ENCODE measurements at places on chromosomes 12 and 14.

GRCh38 chr12:114750917-114751316 lies 66.9 kb upstream of the TBX3 start:
- DNase-seq, result no peak

DNA sequence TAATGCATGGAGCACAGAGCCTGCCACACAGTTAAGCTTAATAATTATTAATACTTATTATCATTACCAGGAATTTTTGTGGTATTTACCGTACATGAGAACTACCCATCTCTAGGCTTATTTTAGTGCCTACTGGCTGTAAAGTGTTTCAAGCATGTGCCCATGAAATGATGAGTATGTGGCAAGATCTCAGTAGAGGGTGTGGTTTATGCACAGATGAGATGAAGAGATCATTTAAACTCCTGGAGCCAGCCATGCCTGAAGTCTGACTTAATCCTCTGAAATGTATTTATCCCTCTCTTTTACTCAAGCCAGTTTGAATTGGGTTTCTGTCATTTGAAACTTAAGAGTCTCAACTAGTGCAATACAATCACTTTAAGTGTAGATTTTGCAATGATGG lies 60.2 kb downstream of the DAO start:
- DNase-seq, result no peak

DNA sequence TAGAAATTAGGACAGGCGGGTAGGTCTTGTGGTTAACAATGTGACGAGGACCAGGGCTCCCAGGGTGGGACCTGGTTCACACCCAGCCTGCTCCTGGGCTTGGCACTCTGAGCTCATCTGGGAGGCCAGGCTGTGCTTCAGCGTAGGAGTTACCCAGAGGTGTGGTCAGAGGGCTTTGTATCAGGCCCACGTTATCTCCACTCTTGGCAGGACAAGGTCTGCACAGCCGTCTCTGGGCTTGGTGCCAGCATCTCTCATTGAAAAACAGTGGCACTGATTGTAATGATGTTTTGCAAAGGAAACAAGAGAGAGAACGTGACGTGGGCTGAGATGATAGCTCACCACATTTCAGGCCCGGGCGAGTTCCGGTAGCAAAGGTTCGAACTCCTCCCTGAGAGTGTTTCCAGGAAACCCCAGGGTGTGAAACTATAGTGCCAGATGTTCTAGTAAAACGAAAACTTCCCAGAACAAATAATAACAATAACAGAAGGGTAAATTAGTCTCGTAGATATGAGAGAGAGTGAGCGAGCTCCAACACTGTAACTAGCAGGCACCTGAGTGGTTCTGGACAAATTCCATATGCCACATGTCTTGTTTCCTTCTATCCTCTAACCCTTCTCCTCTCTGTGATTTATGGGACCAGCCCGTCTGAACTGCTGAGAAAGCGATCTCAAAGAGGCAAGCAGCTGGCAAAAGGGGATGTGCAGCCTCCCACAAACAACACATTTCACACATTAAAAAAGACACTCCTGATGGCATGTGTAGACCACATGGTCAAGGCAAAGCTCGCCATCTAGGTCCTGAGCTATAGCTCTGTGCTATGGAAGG lies 227.3 kb downstream of the KTN1 start:
- DNase-seq, result peak; percentile 87

- no peak for DNase-seq
Observed at GRCh38 chr14:104593241-104593701, 11.3 kb downstream of the TMEM179 start.

- no peak for DNase-seq
Observed at GRCh38 chr14:38211255-38211735, 3.6 kb downstream of the SSTR1 start.

- DNase-seq, result no peak
Observed at GRCh38 chr14:24463884-24464785, 21.6 kb upstream of the SDR39U1 start.

DNA sequence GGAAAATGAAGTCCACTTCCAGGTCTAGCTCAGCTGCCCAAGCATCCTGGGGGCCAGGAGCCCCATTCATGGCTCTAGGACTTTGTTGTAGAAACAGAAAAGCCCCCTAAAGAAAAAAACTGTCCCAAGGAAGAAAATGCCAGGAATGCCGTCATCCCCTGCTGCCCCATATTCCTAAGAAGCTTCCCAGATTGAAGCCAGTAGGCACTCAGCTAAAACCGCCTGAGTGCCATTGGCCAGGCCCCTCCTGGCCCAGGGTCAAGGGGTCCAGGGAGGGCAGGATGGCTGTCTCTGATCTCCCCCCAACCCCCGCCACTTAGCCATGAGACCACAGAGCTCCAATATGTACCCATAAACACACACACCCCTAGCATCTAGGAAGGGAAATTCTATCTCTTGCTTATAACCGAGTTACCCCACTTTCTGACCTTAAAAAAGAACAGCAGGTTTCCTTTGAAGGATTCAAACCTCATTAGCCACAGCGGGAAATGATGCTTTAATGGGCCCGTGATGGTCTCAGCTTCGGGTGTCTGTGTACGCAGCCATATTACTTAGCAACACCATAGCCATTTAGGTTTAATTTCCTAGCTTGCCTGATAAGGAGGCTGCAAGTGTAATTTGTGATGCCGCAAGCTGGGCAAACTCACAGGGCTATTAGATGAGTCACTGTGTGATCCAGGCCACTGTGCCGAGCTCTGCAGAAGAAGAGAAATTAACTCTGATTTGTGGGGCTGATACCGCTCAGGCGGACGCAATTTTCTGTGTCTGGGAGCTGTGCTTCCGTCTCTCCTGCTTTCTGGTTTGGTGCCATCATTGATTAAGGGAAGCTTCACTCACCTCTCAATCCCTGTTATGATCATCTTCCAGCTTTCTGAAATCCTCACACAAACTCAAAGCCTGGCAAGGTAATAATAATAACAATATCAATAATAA lies 84.2 kb downstream of the GCH1 start:
- DNase-seq, result peak; percentile 76

DNA sequence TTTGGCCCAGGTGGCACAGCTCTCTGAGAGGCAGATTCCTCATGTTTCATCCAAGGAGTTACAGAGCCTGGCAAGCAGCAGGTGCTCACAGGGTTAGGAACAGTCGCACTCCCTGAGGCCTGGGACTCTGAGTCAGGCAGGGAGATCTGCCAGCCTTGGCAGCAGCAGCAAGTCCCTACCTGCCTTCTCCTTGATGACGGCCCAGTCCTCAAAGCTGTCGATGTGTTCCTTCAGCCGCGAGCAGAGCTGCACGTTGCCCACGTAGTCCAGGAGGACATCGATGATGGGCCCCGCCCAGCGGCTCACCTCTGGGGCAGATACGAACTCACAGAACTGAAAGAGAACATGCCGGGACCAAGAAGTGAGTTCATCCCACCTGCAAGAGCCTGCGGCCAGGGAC lies 10.4 kb downstream of the FAM181A start:
- no peak for DNase-seq

DNA sequence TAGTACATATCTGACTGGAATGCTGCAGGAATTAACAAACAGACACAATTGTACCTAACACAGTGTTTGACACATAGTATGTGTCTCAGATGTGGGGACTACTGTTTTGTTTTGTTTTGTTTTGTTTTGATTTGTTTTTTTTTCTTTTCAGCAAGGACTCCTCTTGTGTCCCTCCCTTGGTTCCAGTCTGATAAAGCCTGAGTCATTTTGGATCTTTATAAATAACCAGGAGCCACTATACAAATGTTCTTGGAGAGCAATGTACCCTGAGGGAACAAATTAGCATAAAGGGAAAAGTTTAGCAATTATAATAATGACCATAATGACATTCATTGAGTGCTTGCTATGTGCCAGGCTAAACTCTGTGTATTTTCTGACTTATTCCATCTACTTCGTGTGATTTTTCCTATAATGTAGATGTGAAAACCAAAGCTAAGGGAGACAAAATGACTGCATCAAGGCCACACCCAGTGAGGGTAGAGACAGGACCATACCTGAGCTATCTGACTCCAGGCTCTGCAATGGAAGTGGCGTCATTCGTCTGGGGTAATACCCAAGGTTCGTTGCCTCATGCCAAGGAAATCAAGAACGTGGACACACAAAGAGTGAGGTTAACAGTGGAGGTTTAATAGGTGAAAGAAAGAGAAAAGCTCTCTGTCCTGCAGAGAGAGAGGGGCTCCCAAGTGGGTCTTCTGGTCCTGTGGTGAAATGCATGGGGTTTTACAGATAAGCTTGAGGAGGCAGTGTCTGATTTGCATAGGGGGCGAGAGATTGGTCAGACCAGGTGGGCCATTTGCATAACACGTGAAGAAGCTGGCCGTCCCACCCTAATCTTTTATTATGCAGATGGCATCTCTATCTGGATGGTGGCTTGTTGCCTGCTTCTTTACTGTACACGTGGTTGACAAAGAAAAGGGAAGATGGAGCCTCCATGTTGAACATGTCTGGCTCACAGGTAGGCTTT lies 285.5 kb upstream of the SFSWAP start:
- no peak for DNase-seq

GRCh38 chr14:100450049-100450448 lies 126.9 kb downstream of the SLC25A47 start:
- DNase-seq, result no peak

- no peak for DNase-seq
Observed at GRCh38 chr12:68499616-68500015, 111.1 kb upstream of the RAP1B start.

- no peak for DNase-seq
Observed at GRCh38 chr14:89855961-89856656, 98.4 kb downstream of the EFCAB11 start.

DNA sequence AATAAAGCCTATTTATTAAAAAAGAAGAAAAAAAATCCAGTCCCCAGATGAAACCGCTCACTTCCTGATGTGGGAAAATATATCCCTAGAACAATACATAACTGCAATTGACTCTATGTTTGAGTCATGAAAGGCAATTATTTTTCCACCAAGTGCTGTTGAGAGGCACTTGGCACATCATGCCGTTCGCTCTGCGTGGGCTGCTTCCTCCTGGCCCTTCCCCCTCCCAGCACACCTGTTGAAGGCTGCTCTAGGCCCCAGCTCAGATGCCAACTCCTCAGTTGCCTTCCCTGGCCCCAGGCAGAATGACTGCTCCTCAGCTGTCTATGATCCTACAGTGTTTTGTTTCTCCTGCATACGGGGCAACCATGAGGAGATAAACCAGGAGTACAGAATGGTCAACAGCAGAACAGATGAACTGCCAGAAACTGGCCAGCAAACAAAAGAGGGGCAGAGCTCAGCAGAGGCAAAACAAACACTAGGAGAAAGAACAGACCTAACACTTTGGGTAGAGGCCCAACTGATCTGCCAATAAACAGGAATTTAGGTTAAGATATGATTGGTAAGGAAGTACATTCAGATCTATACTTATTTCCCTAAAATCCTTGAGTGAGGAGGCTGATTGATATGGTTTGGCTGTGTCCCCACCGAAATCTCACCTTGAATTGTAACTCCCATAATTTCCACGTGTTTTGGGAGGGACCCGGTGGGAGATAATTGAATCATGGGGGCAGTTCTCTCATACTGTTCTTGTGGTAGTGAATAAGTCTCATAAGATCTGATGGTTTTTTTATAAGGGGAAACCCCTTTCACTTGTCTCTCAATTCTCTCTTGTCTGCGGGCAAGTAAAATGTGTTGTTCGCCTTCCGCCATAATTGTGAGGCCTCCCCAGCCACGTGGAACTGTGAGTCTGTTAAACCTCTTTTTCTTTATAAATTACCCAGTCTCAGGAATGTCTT lies 58.6 kb downstream of the SLC38A1 start:
- peak; percentile 47 for DNase-seq

GRCh38 chr12:7989827-7990491 lies 42.6 kb upstream of the FOXJ2 start:
- no peak for DNase-seq

DNA sequence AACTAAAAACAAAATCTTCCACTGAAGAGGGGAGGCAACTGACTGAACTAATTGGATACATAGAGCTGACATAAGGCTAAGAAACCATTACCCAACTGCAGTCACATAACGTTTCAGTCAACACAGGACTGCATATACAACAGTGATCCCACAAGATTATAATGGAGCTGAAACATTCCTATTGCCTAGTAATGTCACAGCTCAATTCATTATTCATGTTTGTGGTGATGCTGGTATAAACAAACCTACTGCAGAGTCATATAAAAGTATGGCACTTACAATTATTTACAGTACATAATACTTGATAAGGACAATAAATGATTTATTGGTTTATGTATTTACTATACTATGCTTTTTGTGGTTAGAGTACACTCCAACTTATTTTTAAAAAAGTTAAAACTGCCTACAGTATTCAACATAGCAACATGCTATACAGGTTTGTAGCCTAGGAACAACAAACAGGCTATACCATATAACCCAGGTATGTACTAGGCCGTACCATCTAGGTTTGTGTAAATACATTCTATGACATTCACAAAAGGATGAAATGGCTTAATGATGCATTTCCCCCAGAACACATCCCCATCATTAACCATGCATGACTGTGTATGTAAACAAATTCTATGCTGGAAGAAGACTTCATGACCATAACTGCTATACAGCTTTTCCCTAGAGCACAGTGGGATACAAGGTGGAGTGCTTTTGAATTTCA lies 4.3 kb downstream of the NAP1L1 start:
- DNase-seq, result no peak

DNA sequence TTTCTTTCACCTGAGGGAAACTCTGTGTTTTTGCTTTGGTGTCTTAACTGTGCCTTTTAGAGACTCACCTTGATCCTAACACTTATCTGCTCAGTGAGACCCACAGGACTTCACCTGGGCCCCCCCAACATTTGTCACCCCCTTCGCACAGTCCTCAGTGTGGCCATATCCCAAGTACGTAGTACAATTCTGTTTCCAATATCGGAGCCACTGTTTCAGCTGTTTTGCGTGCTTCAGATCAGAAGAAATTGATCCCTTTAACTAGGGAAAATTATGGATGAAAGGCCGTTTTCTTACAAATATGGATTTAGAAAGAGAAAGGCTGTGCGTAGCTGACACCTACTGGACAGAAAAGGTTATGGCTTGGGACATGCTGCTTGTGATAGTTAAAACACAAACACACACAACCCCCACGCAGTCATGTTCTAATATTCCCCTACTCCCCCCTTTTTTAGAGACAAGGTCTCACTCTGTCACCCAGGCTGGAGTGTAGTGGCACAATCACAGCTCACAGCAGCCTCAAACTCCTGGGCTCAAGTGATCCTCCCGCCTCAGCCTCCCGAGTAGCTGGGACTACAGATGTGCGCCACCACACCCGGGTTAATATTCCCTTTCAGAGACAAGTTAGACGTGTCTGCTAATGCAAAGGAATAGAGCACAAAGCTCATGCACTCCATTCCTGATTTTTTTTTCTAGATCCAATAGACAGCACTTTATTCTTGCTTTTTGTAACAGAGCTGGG lies 3.6 kb upstream of the SLC7A8 start:
- DNase-seq, result peak; percentile 68
